NCI-H2081 treated with DMSO at 0.1 percent for 48 hours (cell line): ENCODE measurements at places on chromosomes 7 and 10.

GRCh38 chr7:155303039-155303593 is 5.4 kb downstream of the INSIG1 start:
- DNase-seq: no peak

DNA sequence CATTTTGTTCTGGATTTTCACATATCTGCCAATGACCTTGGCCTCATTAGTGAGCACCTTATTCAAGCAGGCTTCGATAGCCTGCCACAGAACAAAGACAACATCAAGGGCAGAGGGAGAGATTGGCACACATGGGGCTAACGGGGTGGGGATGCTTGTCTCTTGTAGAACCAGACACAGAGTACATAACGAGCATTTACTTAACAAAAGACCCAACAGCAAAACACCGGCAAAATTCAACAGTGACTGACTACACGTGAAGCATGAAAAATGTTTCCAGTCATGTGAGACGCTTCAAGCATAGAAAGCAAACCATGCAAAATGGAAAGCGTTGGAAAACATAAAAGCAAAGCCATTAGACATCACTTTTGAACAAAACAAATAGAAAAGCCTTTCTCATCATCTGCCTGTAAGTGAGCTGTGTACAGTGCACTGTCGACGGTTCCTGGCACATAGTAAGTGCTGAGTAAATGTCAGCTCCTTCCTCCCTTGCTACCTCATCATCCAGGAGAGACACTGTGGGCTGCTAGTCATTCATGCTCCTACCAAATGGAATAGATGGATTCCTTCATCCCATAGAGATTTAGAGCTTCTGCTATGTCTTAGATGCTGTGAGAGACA is 134.4 kb upstream of the AGK start:
- DNase-seq: peak; percentile 45

- no peak for DNase-seq
These were observed 264.2 kb upstream of the SLC26A5 start for GRCh38 chr7:103710247-103710646.

- no peak for DNase-seq
These were observed 151.0 kb upstream of the AHR start for GRCh38 chr7:17147409-17147808.

DNA sequence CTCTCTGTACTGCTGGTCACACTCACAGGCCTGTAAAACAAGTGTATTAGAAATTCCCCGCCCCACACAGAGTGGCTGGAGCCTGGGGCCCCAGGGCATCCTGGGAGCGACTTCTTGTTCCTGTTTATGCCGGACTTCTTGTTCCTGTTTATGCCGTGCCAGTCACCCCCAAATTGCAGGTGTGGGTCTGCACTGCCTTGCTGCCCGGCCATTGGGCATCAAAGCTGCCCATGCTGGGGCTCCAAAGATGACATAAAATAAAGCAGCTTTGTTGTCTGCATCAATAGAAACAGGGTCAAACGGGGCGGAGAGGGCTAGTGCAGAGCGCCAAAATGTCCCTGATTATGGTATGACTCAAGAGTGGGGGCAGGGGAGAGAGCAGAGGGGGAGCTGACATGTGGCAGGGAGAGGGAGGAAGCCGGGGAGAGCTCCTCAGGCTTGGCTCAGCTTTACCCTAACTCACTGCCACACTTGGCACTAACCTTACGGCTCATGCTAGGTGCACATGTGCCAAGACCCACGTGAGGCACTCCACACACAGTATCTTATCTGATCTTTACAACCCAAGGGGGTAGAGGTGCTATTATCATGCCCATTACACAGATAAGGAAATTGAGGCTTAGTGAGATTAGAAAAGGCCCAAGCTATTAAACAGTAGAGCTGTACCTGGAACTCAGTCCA is 98.4 kb downstream of the PIP4K2A start:
- no peak for DNase-seq

GRCh38 chr7:112071856-112072255 is 134.3 kb downstream of the DOCK4 start:
- no peak for DNase-seq

DNA sequence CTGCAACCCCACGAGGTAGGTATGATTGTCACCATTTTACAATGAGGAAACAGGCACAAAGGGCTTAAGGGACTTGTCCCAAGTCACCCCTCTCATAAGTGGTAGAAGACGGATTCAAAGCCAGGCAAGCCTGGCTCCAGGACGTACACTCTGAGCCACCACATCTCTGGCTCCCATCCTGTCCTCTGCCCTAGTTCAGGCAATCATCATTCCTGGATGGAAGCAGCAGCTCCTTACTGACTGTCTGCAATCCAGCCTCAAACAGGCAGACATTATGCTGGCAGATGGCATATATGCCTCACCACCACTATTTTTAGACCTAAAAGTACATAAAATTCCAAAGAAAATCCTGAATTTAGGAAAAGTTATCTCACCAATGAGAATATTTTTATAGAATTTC is 100.7 kb downstream of the USP6NL start:
- DNase-seq: no peak
